ENCODE measurements at places on chromosomes 12 and 14.

GRCh38 chr14:68039593-68039992 lies 220.0 kb downstream of the RAD51B start:
- DNase-seq = no peak

GRCh38 chr12:94287245-94287628 lies 138.9 kb downstream of the PLXNC1 start:
- DNase-seq = no peak

DNA sequence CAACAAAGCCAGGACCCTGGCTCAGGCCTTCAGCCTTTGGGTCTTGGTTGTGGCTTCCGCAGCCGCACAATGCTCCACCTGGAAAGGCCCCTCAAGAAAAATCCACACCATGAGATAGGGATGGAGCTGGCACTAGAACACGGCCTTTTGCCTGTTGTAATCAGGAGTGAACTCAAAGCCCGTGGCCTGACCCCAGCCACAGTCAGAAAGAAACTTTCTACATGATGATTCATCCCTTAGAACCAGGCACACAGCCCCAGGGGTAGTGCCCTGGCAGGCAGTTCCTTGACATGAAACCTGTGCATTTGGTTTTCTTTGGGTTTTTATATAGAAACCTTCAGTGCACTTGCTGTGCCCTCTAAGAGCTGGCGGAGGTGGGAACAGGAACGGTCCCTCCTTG lies 5.1 kb downstream of the CLMN start:
- DNase-seq = no peak

DNA sequence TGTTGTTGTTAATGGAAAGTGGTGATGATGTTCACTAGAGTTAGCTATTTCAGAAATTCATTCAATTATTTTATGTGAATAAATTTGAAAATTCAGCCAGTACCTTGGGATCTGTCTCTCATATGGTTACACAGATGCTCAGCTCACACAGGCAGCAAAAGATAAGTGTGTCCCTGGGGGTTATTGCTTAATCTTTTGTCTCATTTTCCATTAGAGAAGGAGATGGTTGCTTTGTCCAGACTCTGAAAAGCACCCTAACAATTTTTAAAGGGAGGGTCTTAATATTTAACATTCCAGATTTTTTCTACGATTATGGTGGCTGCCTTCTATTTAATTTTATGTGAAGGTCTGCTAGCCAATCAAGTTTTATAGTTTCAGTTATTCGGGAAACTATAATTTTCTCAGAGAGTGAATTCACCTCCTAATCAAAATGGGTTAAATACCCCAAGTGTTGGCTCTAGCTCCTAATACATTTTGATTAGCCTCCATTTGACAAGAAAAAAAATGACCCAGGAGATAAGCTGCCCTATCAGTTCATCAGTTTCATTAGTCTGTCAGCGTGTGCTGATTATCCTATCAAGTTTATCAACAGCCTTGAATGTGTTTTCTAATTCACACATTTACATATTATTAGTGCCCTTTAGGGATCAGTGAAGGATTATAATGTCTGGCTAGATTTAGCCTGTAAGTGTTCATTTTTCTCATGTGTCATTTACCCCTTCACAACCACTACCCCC lies 282.1 kb downstream of the TMTC2 start:
- no peak for DNase-seq

DNA sequence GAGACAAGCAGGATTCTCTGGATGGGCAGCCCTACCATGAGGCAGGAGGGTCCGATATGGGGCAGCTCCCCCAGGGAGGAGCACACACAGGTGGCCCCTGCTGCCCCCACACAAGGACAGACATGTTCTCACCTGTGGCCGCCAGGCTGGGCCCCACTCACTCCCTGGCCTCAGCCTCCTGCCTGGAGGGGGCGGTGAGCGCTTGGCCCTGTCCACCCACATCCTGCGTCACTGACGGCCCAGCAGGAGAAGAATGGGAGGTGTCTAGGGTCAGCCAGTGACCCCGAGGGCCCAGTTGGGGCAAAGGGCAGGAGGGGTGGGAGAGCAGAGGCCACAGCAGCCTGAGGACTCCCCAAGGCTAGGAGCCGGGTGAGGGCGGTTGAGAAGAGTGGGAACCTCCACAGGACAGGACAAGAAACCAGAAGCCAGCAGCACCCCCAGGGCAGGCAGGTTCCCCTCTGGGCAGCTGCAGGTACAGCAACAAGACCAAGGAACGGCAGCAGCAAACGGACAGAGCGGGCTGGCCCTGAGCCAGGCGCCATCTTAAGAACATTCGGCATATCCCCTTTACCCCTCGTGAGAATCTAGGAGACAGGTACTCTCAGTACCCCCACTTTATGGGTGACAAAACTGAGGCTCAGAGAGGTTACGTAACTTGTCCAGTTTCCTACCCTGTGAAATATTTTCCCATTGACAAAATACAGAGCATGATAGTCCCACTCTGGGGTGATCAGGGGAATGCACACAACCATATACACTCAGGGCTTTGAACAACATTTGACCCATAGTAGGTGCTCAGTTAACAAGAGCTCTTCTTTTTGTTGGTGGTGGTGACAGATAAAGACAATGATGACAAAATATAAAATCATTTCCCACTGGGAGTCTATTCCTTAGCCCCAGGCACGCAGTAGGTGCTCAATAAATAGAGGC lies 74.3 kb downstream of the NCOR2 start:
- DNase-seq = no peak

DNA sequence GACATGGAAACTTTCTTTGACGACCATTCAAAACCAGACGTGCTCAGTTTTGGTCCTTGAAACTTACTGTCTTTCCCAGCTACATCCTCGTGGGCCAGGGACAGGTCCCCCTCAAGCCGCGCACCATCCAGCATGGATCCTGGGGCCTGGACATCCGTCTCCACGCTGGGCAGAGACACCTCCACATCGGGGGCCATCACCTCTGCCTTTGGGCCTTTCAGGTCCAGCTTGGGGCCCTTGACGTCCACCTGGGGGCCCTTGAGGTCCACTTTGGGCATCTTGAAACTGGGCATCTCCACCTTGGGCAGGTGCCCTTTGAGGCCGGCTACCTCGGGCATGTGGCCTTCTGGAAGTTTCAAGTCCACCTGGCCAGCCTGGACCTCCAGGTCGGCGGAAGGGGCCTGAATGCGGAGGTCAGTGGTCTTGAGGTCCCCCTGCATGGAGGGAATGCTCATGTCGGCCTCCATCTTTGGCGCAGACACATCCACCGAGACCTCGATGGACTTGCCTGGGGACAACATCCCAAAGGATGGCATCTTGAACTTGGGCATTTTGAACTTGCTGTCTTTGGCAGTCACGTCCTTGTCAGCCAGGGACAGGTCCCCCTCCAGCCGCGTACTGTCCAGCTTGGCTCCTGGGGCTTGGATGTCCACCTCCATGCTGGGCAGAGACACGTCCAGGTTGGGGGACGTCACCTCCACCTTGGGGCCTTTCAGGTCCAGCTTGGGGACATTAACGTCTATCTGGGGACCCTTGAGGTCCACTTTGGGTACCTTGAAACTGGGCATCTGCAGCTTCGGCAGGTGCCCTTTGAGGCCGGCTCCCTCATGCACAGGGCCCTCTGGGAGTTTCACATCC lies 17.1 kb downstream of the PLD4 start:
- no peak for DNase-seq

GRCh38 chr12:42422785-42423184 lies 96.8 kb downstream of the PPHLN1 start:
- DNase-seq = no peak

DNA sequence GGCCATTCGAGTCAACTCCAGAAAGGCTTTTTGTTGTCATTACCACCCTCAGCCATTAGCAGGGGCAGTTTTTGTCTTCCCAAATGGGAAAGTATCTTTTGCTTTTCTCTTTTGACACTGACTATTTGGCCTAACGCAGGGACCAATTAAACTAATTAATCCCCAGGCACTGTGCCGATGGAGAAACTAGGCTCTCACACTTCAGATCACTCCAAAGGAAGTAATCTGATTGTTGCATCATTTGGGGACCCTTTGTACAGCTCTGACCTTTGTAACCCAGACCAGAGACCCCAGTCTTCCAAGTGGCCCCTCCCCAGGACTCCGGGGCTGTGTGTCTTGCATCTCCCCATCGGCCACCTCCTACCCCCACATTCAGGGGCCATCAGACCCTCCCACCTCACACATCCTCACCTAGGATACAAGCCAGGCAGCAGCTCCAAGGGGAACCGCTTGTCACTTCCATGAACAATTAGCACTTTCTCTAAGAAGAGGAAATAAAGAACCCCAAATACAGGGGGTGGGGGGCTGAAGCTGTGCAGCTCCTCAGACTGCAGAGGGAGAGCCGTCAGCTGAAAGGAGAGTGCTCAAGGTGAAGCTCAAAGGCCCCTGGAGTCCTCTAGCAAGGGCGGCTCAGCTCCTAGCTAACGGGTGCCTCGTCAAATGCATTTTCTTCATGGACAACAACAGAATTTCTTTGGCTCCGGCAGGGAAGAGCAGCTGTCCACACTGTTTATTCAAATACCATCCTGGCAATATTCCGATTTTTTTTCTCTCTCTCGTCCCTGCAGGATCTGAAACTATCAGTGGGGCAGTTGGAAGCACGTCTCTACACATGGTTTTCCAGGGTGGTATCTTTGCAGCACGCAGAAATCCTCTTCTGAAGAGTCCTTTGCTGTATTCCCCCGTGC lies 64.3 kb upstream of the DIO3 start:
- no peak for DNase-seq

GRCh38 chr14:33210311-33210710 lies 271.6 kb downstream of the NPAS3 start:
- no peak for DNase-seq

GRCh38 chr14:95253039-95253630 lies 66.6 kb downstream of the CLMN start:
- no peak for DNase-seq

DNA sequence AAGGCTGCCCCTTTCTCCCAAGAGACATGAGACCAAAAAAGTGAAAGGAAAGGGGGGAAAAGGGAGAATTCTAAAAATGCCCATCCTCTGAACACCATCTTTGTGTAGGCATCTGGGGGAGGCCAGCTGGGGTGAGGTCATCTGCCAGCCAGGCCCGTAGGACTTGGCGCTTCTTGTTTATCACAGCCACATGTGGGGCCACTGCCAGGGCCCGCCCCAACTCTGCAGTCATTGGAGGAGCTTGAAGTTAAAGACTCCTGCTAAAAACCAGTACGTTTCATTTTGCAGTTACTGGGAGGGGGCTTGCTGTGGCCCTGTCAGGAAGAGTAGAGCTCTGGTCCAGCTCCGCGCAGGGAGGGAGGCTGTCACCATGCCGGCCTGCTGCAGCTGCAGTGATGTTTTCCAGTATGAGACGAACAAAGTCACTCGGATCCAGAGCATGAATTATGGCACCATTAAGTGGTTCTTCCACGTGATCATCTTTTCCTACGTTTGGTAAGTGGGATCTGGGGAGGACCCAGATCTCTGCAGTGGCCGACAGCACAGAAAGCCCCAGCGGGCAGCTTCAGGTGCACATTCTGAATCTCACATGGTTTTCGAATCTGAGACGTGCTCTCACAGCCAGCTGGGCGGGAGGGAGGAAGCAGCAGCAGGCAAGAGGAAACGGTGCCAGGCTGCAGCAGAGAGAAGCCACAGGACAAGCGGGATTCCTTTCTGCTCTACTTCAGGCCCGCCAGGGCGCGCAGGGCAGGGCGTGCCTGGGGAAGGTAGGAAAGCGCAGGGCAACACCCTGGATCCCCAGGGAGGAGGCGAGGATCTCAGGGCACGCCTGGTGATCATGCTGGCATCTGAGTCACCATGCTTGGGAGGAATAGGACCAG lies at the start of gene P2RX7:
TSS of gene P2RX7 (plus strand) at position 276 of the 881 bp plus-strand sequence. CDS start at position 371, 95 bp downstream.
- no peak for DNase-seq

DNA sequence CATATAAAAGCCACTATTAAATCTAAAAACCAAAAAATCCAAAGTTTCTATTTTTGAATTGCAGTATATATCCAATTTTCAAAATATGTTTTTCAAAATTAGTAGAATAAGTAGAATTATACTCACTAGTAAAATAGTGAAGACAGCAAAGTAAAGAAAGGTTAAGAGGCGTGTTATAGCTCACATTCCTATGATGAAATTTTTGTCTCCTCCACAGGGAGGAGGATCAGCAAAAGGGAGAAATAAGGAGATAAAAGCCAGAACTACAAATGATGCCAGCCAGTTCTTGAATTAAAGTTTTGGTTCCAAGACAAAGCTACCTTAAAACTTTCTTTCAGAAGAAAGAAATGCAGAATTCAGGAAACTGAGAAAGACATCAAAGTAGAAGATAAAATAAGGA lies 50.0 kb downstream of the C2CD5 start:
- DNase-seq = no peak

DNA sequence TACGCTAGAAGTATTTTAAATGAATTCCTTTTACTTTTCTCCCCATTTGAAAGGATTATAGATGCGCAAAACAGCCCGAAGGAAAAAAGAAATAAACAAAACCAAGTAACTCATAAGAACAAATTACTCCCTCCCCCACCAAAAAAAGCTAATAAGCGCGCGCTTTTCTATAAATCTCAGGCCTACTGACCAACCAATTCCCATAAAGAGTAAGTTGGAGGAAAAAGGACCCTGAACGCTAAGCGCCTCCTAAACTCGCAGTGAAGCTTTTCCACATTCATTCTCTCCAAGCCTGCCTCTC lies 588 bp downstream of the MBIP start:
- no peak for DNase-seq

- DNase-seq = no peak
These were observed 2.4 kb downstream of the HRK start for GRCh38 chr12:116878567-116879508.

DNA sequence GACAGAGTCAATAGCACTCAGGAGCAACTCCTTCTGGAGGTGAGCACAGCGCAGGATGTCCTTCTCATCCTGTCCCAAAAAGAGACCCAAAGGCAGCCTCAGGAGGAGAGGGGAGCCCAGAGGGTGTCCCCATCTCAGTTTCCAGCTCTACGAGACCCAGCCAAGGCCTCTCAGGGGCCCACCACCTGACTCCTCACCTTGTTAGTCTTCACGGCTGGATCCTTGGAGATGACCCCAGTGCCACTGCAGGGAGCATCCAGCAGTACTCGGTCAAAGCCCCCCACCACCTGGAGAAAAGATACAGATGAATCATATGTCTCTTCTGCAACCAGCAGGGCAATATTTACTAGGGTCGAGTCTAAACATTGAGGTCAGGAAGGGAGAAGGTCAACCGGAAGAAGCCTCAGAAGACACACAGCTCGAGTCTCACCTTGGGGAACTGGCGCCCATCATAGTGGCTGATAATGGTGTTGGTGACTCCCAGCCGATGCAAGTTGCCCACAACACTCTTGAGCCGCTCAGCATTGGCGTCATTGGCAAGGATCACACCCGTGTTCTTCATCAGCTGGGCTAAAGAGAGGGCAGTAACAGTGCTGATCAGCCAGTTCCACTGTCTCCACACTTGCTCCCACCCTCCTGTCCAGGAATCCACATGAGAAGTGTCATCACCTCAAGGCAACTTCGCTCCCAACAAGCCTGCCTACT lies 4.8 kb upstream of the IFFO1 start:
- DNase-seq = no peak

GRCh38 chr12:46617167-46617566 lies 208.6 kb downstream of the SLC38A4 start:
- DNase-seq = no peak

GRCh38 chr14:102573591-102574046 lies 18.8 kb upstream of the RCOR1 start:
- no peak for DNase-seq

DNA sequence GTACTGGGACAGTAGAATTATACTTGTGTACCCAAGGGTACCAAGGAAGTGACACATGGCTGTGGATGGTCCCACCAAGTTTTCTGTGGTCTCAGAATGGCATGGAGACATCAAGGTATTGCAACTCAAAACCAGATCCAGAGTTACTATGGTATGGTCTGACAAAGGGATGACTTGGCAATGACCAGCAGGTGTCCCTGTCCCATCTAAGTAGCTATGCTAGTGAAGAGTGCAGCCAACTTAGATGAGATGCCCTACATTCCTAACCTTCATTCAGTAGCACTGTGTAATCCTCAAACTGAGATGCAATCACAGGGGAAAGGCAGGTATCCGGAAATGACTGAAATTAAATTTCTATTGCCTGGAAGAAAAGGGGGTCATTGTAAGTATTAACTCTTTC lies 188.7 kb upstream of the TMEM260 start:
- no peak for DNase-seq
